ENCODE measurements at places on chromosomes 6 and 20.
A peak's percentile ranks its signal among the peaks of the same experiment; 100 is the strongest.

DNA sequence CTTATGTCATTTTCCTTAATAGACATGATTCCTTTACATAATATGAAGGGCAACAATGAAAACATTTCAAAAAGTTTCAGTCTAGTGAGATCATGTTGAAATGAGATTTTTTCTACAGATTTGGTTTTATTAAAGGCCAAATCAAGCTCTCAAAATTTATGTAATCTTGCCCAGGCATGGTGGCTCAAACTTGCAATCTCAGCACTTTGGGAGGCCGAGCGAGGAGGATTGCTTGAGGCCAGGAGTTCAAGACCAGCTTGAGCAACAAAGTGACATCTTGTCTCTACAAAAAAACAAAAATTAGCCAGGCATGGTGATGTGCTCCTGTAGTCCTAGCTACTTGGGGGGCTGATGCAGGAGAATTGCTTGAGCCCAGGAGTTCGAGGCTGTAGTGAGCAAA lies 50.8 kb downstream of the LRP11 start:
- DNase-seq, result no peak

DNA sequence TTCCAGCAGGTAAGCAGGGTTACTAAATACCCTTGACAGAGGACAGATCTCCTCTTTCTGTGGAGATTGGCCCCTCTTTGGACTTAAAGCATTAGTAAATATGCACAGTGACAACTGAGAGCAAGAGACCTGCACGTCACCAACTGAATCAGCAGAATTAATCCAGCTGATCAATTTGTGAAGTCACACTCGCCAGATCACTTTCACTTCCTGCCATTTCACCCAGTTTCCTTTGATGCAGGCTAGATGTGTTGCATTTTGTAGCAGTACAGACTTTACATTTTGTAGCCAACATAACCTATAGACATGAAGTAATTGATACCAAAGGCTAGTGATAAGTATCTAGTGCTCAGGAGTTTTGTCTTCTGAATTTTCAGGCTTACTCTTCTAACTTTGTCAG lies 11.9 kb downstream of the SYNE1 start:
- DNase-seq, result no peak

DNA sequence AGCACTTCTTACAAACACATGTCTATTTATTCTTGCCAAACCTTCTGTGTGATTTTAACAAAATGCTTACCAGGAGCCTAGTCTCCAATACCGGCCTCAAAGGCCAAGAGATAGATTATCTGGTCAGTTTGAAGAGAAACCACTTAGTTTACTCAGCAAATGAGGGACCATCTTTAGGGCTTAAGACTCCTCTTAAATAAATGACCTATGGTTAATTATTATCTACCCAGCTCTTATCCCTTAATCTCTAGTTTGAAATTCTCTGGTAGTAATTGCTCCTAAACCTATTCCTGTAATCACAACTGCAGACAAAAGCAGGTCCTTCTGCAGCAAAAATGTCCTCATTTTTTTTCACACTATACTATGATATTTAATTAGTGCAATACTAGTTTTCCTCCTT lies 301.8 kb downstream of the KIF16B start:
- DNase-seq, result no peak

DNA sequence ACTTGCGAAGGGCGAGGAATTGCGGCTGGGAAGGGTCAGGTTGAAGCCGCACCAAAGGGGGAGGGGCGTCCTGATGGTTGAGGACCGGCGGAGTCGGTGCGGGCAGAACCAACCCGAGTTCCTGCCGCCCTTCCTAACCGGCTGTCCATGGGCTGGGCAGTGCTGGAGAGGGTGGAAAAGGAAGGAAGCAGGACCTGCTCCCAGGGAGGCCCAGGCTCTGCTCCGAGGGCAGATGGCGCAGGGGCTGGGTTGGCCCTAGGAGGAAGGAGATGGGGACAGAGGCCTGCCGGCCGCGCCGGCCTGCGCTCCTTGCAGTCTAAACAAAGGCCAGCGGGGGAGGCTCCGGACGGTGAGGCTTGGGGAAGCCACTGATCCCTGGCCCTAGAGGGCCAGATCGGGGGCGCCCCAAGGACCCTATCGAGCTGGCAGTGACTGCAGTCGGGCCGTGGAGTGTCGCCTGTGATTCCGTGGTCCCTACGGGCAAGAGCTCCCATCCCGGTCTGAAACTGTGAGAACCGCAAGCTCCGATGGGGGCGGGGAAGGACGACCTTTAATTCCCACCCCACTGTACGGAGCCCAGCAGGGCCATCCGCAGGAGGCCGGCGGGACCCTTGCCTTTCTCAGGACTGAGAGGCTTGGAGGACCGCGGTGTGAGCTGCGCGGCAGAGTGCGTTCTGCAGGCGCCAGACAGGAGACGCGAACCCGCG lies 39.4 kb downstream of the YTHDF1 start:
- DNase-seq, result no peak

GRCh38 chr20:4568361-4568959 lies 153.2 kb upstream of the PRND start:
- no peak for DNase-seq

DNA sequence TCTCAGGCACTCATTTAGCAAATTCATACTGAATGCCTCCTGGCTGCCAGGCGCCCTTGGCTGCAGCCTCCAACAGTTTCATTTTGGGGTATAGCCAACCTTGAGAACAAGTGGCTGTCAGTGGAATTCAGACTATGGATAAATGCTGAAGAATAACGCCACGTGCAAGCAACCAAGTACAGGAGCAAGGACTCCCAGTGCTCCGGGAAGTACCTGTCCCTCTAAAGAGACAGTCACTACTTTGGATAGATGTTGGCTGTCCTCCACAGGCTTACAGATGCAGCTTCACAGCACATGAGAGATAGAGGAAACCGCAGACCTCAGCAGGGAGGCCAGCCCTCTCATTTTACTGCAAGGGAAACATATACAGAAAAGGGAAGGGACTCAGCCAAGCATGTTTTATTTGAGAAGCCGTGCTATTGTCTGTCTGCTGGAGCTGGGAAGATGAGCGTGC lies 658.2 kb downstream of the PTPRT start:
- DNase-seq, result no peak

GRCh38 chr6:115131709-115132490 lies 789.1 kb upstream of the HS3ST5 start:
- DNase-seq, result no peak

- peak; percentile 19 for DNase-seq
Observed at GRCh38 chr20:46132705-46133120, 14.6 kb downstream of the CD40 start.

DNA sequence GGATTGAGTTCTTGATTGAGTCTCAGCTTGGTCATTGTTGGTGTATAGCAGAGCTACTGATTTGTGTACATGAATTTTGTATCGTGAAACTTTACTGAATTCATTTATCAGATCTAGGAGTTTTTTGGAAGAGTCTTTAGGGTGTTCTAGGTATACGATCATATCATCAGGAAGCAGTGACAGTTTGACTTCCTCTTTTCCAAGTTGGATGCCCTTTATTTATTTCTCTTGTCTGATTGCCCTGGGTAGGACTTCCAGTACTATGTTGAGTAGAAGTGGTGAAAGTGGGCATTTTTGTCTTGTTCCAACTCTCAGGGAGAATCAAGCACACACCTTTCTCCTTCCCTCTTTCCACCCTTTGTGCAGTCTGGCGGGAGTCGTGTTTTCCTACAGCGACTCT lies 26.4 kb downstream of the RPP40 start:
- DNase-seq, result no peak

GRCh38 chr6:71347119-71347518 lies 58.5 kb downstream of the OGFRL1 start:
- DNase-seq, result no peak

DNA sequence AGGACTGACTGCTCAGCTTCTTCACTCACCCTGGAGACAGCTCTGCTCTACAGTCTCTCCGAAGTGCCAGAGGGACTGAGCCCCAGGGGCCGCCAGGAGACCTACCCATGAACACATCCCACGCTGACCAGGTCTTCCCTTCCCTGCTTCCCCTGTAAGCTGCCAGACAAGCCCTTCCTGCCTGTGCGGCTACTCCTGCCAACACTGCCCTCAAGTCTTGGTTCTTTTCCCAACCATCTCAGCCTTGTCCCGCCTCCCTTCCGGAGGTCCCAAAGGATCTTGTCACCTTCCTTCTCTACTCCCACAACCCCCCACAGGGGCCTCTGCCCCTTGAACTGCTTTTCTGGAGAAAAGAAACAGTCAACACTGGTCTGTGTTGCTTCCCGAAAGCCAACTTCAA lies 15.0 kb downstream of the CPNE5 start:
- DNase-seq, result no peak

DNA sequence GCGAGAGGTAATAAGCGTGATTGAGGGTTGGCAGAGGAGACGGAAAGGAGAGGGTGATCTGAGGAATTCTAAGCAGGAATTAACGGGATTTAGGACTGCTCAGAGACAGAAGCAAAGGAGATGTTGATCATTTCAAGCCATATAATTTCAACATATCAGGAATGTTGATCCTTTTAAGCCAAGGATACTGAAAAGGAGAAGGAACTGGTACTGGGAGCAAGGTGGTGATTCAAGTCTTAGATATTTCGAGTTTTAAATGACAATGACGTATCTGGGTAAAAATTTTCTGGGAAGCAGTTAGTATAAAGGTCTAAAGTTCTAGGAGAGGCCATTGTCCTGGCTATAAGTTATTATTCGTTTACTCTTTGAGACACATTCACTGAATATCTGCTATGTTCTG lies 91.3 kb upstream of the OGFRL1 start:
- no peak for DNase-seq

- DNase-seq, result no peak
Observed at GRCh38 chr6:157741948-157742556, 81.0 kb upstream of the SNX9 start.

- DNase-seq, result no peak
Observed at GRCh38 chr20:7716286-7716972, 223.8 kb downstream of the HAO1 start.

DNA sequence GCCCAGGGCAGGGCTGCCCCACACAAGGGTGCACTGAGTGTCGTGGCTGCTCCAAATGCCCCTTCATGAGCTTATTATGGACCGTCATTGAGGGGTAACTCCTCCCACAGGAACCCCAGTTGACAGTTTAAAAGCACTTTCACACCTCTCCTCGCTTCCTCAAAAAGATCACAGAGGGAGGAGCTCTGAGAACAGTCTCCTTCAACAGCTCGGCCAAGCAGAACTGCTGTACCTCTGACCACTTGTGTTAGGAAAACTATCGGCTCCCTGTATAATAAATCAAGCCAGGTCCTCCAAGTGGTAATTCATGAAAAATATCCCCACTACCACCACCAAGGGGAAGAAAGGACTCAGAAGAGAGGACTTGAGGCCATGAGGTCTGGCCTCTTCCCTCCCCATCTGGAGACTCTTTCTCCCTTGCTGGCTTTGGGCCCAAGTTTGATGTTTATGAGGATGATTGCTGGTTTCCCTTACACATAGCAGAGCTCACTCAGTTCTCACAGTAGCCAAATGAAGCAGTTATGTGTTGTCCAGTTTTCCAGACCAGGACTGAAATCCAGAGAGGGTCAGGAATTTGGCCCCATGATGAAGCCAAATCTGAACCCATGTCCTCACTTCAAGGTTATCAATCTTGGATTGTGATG lies 8.7 kb downstream of the SNX21 start:
- DNase-seq, result no peak

Data from stimulated activated CD4-positive, alpha-beta T cell treated with anti-CD3 and anti-CD28 coated beads, Interleukin-15, amount 100 ng/mL, for 1 hour (primary cell).